ENCODE measurements at places on chromosomes 1 and 21. TPM values are rescaled to one million over a fixed set of nuclear protein-coding genes. Genes with fewer than 3 reads are reported as not detected.

The CFAP57 gene
- 0.25 TPM for total RNA-seq

The HCN3 gene
- 0.51 TPM for total RNA-seq

The PDC gene
- total RNA-seq: not detected

- no peak for DNase-seq
Observed at GRCh38 chr1:8009043-8010002, 16.8 kb downstream of the ERRFI1 start.

DNA sequence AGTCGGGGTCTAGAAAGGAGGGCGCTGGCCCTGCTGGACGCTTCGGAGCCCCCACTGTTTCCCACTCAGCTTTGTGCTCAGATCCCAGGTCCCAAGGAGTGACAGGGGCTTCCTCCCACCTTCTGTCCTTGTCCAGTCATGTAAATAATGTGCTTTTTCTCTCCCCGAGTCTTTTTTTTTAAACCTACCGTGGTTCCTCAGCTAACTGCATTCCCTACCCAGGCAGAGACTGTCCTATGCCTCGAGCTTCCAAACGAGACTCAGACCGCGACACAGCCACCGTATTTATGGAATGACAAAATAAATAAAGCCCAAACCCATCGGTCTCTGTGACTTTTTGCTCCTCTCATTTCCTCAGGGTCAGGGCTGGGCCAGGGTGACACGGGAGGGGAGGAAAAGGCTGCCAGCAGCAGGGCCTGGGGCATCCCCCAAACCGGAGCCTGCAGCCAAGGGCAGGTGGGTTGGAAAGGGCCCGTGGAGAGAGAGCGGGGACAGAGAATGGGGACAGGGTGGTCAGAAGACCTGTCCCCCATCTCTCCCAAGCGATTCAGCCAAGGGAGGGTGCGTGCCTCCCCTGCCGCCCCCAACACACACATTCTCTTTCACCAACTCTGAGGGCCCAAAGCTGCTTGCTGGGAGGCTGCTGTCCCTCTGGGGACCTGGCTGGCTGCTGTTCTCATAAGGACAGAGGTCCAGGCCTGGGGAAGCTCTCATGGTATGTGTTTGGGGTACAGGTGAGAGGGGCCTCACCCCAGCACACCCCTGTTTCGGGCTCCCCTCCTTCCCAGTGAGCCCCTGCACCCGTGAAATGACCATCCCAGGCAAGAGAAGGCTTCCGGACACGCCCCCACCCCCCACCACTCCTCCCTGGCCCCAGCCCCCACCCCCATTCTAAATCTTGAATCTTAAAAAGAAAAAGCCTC, 55.4 kb downstream of the KCNAB2 start:
- DNase-seq: no peak

- DNase-seq: no peak
Observed at GRCh38 chr1:15577691-15578090, 7.2 kb downstream of the AGMAT start.

DNA sequence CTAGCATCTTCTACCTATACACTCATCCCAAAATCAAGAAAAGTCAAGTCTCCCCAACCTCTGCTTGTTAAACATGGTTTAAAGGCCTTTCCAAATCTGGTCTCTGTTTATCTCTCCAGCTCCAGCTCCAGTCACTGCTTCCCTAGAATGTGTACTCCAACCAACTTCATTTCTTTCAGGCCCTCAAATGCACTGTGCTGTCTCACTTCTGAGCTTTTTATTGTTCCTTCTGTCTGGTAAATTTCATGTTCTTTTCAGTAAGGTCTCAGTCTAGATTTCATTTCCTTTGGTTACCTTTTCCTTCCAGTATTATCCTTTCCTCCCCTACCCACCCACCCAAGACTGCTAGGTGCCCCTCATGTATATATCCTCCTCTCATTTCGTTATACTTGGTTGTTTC, 3.7 kb downstream of the COL24A1 start:
- DNase-seq: no peak

GRCh38 chr1:172384656-172385055, 35.8 kb upstream of the C1orf105 start:
- no peak for DNase-seq

- no peak for DNase-seq
Observed at GRCh38 chr1:12204140-12204539, 25.7 kb upstream of the VPS13D start.

DNA sequence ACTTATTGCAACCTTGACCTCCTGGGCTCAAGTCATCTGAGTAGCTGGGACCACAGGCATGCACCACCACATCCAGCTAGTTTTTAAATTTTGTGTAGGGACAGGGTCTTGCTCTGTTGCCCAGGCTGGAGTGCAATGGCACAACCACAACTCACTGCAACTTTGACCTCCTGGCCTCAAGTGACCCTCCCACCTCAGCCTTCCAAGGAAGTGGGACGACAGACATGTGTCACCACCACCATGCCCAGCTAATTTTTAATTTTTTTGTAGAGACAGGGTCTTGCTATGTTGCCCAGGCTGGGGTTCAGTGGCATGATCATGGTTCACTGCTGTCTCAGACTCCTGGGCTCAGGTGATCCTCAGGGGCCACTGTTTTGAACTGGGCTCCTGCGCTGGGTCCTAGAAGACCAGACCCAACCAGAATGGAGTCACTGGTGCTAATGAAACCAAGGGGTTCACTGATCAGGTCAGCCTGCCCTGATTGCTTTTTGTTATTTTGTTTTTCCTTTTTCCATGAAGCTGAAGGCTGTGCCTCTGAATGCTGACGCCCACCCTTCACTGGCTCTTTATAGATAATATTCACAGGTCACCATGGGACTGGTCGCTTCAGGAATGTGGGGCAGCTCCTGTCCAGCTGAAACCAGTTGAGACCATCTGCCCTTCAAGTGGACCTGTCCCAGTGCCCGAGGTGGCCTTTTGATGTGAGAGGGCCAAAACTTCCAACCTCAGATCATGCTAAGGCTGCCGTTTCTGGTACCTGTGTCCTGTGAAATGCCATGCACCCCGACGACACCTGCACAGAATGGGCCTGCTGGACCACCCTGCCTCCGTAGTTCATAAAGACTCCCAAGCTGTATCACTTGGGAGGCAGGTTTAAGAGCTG, 4.9 kb downstream of the TRIM17 start:
- DNase-seq: no peak

GRCh38 chr21:19830446-19830845, 1167.8 kb upstream of the NCAM2 start:
- no peak for DNase-seq

GRCh38 chr1:107643766-107644165, 321.2 kb downstream of the VAV3 start:
- no peak for DNase-seq

DNA sequence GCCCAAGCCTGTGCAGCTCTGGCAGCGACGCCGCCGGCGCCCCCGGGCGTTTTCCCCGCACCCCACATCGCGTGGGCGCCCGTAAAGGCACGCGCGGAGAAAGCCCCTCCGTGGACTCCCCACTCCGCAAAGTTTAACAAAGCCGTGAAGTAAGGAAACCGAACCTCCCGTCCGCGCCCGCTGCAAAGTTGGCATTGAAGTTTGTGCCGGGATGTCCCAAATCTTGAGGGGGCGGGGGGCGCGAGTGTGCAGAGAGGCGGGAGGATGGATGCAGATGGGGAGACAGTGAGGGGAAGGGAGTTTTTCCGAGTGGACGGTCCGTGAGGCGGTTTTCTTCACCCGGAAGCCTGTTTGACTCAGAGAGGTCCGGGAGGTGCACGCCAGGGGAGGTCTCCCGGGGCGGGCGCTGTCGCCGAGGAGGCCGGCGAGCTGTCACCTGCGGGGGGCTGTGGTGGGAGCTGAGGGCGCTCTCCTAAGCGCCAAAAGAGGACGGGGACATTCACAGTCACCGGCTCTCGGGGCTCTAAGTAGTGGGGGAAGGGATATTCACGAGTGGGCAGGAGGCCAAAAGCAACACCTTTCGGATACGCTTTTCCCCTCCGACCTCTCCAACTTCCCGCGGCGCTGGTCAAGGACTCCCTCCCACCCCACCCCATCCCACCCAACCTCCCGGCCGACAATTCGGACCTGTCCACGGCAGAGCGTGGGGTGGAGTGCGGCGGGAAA, 1.3 kb downstream of the WLS start:
- DNase-seq: no peak

DNA sequence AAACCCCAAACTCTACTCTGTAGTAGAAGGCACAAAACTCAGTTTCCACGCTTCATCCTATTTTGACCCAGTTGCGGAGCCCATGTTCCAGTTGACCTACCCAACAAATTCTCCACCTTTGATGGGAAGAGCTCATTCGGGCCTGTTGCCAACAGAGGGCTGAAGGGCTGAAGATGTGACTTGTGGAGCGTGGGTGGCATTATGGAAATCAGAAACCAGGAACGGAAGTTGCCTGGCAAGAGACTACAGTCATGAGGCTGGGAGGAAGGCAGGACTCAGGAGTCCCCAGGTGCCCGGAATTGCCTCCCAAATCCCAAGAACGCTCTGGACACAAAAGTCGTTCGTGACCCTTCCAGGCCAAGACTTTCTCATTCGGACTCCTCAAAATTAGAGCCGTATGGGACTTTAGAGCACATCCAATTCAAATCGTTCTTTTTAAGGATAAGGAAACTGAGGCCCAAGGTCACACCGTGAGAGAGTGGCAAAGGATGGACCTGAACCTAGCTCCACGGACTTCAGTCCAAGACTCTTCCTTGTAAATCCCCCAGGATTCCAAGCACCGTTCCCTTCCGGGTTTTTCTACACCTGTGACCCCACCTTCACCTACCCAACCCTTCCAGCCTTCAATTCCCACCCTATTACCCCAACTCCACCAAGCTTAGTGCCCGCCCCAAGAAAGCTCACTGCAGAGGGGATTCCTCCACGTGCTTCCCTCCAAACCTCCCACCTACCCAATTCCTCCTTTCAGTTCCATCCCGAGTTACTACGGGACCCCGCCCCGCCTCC, 739 bp downstream of the SMG5 start:
- DNase-seq: peak; percentile 45

DNA sequence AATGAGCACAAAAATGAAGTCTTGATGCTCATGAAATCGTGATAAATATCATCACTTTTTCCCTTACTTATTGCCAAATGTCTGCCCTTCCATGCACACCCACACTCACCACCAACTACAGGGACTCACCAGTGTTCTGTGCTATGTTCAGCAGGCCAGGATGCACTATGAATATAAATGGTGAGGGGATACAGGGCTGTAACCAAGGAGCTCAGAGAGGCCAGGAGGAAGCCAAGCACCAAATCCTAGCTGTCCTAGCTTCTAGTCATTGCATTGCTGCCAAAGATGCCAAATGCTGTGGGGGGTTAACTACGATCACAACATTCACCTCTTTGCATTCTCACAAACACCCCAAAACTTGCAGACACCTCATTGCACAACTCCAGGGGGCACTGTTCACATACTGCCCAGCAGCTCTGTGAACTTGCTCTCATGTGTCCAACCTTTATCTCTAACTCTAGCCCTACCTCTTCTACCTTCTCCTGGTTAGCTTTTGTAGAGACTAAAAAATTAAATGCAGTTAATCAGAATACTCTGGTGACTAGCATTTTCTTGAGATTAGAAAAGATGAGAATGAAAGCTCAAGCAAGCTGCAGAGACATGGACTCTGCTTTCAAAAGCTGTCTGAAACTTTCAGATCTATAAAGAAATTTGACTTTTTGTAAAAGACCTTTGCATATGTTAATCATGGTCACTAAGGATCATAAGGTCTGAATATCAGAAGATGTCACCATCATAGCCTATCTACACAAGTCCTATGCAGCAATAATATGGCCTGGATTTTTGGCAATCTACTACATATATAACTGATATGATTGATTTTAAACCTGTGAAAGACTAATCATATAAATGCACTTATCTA, 13.9 kb upstream of the KIF14 start:
- no peak for DNase-seq

All from dermis microvascular lymphatic vessel endothelial cell (primary cell).